ENCODE measurements at places on chromosomes 3 and 15.

GRCh38 chr3:88542916-88543315 is 393.2 kb downstream of the C3orf38 start:
- DNase-seq, result no peak

- DNase-seq, result no peak
Measured at GRCh38 chr3:97297032-97297431, 467.5 kb upstream of the ARL6 start.

DNA sequence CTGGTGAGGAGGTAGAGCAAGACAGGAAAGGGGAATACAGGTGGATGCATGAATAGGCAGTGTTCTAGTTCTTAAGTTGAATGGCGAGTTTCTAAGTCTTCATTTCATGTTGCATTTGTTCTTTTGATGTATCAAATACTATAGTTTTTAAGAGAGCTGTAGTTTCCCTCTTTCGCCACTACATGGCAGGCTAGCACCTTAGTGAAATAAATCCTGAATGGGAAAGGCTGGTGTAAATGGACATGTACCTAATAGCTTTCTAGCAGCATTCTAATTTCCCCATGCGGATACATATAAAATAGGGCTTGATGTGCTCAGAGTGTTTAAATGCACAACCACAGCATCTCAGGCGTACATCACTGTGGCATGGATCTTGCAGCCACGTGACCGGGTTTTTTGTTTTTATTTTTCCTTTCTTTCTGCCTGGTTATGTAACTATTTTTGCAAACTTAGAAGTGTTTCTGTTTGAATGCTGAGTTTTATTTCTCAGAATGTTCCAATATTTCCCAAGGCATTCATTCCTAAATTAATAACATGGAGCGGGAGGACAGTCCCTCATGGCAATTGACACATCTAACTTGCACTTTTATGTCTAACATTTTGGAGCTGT is 23.5 kb upstream of the CLN6 start:
- DNase-seq, result peak; percentile 26

GRCh38 chr3:158249183-158249582 is 139.3 kb downstream of the RSRC1 start:
- DNase-seq, result no peak

GRCh38 chr3:139935866-139936817 is 1.2 kb downstream of the CLSTN2 start:
- DNase-seq, result no peak

DNA sequence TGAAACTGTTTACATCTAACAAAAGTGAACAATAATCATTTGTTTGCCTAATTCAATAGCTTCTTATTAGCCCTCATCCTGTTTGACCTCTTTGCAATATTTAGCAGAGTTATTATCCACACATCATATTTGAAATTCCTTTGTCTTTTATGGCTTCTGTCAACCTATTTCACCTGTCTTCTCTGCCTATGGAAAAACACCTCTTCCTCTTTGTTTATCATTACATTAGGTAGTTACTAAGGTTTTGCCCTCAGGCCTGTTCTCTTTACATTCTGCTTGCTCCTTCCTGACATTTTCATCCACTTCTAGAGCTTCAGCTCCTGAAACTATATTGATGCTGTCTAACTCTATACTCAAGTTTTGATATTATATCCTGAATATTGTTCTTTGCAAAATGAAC is 183.0 kb downstream of the SUCNR1 start:
- no peak for DNase-seq

- DNase-seq, result no peak
Measured at GRCh38 chr15:67359431-67360079, 105.0 kb downstream of the IQCH start.

GRCh38 chr3:160748231-160748630 is 7.8 kb upstream of the PPM1L start:
- no peak for DNase-seq

GRCh38 chr3:182715006-182715405 is 78.3 kb upstream of the ATP11B start:
- no peak for DNase-seq

- DNase-seq, result no peak
Measured at GRCh38 chr3:308597-309321, 112.2 kb downstream of the CHL1 start.

GRCh38 chr15:43625106-43625505 is 6.5 kb upstream of the STRC start:
- no peak for DNase-seq

DNA sequence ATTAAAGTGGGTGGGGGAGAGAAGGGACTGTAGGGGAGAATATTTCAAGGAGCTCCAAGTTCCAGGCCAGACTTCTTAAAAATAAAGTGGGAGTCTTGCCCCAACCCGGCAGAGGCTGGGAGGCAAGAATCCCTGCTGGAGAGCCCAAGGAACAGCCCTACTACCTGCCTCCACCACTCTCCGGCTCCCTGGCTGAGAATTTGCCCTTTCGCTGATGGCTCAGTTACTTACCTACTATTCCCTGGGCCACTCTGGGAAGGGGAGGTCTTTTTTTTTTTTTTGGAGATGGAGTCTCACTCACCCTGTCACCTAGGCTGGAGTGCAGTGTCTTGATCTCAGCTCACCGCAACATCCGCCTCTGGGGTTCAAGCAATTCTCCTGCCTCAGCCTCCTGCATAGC is 15.5 kb downstream of the MYL3 start:
- no peak for DNase-seq

- no peak for DNase-seq
Measured at GRCh38 chr3:42441791-42442190, 31.4 kb upstream of the LYZL4 start.

GRCh38 chr3:87209111-87209510 is 18.0 kb upstream of the CHMP2B start:
- no peak for DNase-seq

DNA sequence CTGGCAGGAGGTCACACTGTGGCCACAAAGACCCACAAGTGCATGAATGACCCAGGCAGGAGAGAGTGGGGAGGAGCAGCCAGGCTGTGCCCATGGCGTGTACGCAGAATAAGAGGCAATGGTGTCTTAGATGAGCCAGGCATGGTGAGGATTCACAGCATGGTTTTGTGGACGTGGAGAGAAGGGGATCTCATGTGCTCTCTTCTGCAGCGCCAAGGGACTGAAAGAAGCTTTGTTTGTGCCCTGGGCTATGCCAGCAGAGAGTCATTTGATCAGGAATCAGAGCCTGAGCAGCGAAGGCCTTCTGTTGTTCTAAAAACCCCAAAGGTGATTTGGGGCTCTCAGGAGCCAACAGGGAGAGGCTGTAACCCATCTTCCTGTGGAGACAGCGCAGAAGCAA is 18.7 kb upstream of the RPP14 start:
- no peak for DNase-seq

GRCh38 chr15:20295238-20295811 is 246.3 kb downstream of the GOLGA6L6 start:
- DNase-seq, result no peak

- no peak for DNase-seq
Measured at GRCh38 chr3:27311400-27311799, 57.8 kb downstream of the NEK10 start.

DNA sequence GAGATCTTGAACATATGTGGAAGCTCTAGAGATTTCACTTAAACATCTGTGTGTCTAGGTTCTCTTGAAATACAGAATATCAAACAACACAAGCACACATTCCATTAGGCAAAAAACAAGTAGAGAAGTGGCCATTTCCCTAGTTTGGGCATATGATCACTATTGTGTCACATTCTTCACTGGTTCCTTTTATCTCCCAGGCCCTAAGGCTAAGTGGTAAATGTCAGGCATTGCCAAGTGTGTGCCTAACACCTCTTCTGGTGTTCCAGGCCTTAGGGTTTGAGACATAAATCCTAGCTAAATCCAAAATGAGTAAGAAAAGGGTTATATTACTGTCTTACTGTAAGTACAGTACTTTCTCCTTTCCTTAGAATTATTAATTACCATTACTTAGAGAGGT is 880.1 kb downstream of the PDCD6IP start:
- no peak for DNase-seq

DNA sequence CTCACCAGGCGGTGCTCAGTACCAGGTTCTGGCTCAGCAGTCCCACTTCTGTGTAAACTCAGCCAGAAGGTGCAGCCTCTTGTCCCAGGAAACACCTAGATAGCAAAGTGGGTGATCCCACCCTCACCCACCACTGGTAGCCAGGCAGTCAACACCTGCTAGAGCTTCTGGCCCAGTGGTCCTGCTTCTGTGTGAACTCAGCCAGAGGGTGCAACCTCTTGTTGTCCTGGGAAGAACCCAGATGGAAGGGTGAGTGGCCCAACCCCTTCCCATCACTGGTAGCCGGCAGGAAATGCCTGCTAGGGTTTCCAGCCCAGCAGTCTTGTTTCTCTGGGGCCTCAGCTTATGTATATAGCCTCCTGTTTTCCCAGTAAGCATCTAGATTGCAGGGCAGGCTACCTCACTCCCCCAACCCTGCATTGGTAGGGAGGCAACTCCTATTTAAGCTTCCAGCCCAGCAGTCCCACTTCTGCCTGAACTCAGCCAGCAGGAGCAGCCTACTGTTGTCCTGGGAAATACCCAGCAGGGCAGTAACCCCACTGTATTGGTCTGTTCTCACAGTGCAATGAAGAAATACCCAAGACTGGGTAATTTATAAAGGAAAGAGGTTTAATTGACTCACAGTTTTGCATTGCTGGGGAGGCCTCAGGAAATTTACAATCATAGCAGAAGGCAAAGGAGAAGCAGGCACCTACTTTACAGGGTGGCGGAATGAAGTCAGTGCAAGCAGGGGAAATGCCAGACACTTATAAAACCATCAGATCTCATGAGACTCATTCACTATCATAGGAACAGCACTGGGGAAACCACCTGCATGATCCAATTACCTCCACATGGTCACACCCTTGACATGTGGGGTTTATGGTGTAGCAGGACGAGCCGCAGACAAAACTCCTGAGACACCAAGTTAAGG is 110.6 kb downstream of the DTWD1 start:
- no peak for DNase-seq

- no peak for DNase-seq
Measured at GRCh38 chr15:67156834-67157233, 91.4 kb downstream of the SMAD3 start.

- no peak for DNase-seq
Measured at GRCh38 chr3:24373198-24373959, 121.3 kb downstream of the THRB start.

GRCh38 chr3:177286034-177286433 is 88.8 kb upstream of the TBL1XR1 start:
- no peak for DNase-seq

GRCh38 chr15:78574944-78575343 is 9.6 kb downstream of the CHRNA5 start:
- DNase-seq, result no peak

DNA sequence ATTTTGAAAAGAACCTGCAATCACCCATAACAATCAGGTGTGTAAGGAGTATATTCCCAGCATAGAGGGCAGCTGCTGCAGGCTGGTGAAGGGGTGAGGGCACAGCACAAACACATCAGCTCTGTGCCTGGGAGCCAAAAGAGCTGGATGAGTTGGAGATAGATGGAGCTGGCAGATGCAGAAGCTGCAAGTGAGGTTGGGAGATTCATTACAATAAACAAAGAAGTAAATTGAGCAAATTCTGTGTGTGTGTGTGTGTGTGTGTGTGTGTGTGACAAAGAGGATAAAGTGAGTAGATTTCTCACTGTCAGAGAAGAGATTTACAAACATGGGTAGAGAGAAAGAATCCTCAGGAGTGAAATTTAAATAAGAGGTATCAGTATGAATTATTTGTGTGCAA is 994.7 kb downstream of the EPHA3 start:
- no peak for DNase-seq

DNA sequence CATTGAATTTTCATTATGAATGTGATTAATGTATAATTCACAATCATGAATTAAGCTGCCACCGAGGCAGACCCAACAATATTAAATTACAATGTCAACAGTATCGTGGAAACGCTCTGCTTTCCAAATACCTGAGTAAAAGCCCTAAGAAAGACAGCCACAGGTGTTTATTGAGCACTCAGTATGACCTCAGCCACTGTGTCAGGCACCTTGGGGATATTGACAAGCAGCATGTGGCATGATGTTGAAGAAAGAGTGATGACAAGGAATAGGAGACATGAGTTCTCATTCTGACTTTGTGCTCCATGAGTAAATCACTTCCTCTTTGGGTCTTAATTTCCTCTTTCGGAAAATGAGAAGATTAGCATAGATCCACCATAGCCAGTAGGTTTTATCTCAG is 12.8 kb downstream of the C2CD4A start:
- DNase-seq, result no peak

Data from memory B cell (primary cell).